NCI-H2171 treated with DMSO at 0.1 percent for 48 hours (cell line): ENCODE measurements at places on chromosomes 7 and 10.

DNA sequence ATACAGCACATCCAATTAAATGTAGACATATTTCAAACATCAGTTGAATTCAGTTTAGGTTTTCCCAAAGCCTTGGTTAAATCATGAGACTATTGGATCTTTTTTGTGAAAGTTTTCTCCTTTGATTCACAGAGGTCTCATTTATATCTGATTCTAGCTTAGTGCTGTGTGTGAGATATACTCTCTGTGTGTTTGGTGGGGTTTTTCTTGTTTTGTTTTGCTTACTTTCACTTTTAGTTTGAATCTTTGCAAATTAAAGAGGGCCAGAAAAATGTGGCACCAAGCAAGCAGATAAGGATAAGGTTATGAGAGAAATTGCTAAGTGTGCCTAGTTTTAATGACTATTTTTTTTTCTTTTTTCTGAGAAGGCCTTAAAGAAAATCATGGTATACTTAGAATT, 12.6 kb upstream of the OR6B1 start:
- DNase-seq, result no peak

DNA sequence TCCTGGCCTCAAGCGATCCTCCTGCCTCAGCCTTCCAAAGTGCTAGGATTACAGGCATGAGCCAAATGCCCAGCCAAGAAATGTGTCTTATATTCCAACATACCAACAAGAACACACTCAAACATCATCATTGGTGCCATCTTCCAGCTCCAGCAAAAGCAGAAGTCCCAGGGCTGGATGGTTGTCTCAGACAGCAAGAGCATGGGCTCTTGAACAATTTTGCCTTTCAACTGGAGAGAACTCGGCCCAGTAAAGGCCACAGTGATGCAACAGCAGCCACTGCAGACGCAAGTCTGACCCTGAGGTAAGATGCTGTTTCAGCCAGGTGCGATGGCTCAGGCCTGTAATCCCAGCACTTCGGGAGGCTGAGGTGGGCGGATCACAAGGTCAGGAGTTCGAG, 52.8 kb upstream of the NFE2L3 start:
- no peak for DNase-seq

DNA sequence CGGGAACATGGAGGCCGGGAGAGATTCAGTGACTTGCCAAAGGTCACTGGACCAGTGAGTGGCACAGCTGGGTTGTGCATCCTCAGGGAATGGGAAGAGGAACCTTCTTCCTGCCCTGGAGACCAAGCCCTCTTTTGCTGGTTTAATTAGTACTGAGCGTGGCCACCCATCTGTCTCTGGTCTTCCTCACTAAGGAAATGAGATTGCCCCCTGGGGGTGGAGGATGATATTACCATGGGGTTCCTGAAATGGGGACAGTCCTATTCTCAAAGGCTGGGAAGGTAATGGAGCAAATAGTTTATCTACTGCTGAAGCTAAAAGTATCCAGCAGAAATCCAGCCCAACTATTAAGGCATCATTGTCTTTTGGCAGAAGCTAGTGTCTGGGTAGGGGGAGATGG, 98.6 kb upstream of the FGFR2 start:
- peak; percentile 7 for DNase-seq

GRCh38 chr10:18082381-18082780, 57.8 kb upstream of the CACNB2 start:
- DNase-seq, result no peak
